Foreskin melanocyte (primary cell): ENCODE measurements at places on chromosomes 5 and 9.

DNA sequence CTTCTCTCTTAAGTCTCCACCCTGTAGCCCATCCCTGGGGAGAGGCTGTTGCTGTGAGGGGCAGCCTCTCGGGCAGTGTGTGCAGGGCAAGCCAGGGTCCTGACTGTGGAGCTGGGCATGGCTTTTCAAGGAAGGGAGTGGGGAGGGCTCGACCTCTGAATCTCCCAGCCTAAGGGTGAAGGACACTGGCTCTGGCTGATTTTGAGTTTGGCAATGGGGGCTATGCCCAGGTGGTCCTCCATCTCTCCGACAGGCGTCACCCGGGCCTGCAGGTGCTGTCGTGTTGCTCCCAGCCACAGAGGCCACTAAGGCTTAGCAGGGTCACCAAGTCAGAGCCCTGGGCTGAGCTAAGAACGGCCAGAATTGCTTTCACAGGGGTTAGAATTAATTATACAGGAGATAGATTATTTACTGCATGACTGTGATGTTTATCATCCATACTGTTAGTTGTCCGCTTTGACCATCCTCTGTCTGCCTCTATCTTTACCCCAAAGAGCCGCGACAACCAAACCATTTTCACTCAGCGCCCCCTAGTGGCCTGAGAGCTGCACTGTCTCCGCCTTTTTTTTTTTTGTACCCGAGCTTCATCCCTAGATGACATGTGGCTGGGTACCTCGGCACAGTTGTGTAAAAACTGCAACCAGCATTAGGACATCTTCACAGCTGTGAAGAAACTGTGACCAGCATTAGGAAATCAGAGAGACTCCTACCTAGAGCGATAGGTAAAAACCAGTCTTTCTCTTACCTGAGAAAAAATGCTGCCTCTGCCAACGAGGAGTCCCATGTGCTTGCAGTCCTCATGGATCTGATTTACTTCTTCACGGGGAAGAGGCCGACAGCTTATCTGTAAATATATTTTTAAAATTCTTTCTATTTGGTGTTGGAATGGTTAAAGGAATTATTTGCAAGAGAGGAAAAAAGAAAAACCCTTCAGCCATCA is 44.5 kb downstream of the AGXT2 start:
- peak; percentile 52 for DNase-seq

GRCh38 chr9:115289757-115290208 is 171.8 kb upstream of the TNC start:
- DNase-seq: no peak

DNA sequence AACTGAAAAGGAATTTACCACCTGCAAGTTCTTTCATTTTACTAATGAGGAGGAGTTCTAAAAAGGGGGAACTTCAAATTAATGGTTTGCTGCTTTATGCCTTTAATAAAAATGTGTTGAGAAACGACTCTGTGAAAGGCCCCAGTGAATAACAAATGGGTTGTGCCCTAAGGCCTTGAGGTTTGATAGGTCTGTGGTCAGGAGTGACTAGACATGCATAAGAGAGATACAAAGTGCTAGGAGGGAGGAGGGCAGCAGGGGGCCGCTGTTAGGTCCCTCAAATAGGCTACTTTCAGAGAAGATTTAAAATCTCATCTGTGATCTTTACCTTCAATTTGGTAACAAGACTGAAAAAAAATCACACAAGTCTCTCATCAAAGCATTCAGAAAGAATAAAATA is 58.3 kb downstream of the FAM81B start:
- DNase-seq: peak; percentile 29

DNA sequence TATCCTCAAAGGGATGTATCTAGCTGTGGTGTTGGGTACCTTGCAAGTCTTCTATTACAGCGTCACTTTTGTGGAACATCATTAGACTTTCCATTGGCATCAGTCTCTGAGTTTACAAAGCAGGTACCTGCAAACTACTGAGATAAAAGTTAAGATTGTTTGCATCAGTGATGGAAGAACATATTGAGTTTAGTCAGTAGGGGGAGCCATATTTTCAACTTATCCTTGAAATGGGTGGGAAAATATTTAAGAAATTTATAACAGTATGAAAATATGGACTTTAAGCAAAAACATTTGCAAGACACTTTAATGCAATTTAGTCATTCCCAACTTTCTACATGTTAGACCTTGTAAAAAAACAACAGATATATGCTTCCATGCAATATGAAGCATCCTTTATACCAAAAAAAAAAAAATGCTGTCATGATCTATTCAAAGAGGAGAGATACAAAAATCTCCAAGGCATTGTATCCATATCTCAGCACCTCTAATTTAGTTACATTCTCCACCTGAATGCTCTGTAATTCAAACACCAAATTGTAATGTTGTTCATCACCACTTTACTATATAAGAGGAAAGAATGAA is 98.6 kb upstream of the ADAMTS19 start:
- DNase-seq: no peak

DNA sequence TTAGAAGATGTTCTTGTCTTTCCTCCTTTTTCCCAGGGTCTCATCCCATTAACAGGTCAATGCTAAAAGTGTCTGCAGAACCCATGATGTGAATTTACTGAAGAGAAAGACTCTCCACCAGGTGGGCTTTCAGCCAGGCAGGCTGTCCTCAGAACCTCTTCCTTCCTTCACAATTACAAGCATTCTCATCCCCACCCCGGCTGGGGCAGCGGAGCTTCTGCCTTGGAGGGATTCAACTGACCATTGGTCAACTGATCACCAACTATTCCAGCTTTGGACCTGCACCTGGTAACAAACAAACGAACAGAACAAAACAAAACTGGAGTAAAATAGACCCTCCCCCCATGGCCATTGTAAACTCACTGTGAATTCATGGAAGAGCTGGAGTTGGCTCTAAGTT is 12.6 kb downstream of the IL9 start:
- DNase-seq: no peak

DNA sequence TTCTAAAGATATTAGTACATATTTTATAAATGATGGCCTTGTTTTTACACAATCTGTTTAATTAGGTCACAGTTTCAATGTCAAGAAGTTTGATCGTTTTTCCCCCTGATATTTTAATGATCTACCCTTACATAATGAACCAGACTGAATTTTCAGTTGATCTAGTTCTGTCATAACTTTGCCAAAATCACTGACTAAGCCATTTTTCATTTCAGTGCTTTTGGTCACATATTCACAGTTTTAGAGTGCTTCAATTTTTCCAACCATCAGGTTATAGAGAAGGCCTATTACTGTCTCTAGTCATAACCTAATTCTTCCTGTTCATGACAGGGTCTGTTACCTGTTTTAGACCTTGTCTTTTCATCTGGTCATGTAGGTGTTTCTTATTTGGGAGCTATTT is 577.9 kb upstream of the PTPRD start:
- DNase-seq: no peak

- peak; percentile 52 for DNase-seq
These were observed 488.0 kb downstream of the PRELID2 start for GRCh38 chr5:145347026-145347616.

DNA sequence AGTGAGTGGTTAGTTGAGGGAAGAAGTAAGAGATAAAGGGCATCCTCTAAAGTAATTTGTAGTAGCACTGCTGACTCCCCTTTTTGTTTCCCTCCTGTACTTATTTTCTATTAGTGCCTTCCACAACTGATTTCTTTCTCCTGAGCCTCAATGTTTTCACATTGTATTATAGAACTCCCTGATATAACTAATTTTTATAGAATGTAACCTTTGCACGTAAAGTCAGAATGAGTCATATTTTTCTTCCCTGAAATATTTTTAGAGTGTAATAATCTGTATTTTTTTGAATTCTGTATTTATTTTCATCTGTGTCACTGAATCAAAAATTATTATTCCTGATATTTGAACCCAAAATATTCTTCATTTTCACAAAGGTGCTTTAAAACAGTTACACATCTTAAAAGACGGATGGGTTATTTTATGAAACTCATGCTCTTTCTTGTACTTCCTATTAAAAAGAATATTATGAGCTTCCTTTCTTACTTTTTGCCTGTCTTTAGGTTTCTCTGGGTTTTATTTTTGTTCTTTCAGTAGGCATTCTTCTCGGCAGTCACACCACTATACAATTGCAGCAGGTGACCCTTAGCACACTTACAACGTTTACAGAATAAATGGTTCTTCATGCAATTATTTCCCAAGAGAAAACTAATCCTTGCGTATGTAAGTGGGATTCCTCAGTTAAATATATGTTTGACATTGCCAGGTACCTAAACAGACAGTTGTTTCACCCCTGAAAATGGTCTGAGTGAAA is 30.5 kb upstream of the DMRTA1 start:
- no peak for DNase-seq

DNA sequence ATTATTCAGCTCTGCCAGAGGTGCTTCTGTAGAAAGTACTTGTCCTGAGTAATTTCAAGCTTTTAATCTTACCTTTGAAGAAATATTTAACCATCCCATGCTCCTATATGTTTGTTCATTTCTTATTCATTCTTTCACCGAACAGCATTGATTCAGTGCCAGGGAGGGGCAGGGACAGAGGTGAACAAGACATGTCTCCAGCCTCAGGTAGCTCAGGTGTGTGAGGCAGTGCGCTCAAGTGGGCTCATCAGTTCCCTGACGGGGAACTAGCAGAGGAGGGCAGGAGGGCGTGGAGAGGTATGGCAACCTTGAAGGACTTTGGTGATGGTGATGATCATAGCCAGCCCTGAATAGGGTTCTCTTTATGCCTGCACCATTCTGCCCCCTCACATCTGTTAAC is 25.9 kb downstream of the ERGIC1 start:
- DNase-seq: no peak

DNA sequence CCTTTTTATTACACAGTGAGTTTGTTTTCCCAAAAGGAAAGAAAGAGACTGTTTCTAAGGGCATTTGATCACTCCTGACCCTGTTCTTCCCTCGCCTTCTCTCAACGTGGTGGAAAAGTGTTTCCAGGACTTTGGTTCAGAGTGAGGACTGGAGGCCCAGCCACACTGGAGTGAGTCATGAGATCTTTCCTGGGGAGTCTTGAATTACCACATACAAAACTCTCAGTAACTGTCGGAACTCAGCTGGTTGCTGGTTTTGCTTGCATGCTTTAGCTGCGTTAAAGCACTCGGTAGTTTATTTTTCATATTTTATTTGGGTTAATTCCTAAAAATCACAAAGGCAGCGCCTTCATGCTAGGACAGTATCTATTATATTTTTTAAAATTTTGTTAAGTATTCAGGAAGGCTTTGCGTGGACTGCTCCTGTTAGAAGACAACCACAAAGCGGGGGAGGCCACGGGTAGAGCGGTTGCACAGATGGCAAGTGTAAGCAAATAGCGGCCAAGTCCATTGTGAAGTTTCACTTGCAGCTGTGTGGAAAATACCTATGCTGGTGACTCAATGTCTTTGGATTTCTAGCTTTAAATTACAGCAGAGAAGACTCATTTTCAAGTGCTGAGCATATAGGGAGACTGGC is 77.7 kb downstream of the ARSB start:
- no peak for DNase-seq

- DNase-seq: no peak
These were observed 166.8 kb downstream of the COL23A1 start for GRCh38 chr5:178423431-178423830.

GRCh38 chr5:170161069-170161468 is 55.4 kb downstream of the FOXI1 start:
- DNase-seq: no peak

- no peak for DNase-seq
These were observed 15.8 kb downstream of the DNAJA1 start for GRCh38 chr9:33040792-33041431.

DNA sequence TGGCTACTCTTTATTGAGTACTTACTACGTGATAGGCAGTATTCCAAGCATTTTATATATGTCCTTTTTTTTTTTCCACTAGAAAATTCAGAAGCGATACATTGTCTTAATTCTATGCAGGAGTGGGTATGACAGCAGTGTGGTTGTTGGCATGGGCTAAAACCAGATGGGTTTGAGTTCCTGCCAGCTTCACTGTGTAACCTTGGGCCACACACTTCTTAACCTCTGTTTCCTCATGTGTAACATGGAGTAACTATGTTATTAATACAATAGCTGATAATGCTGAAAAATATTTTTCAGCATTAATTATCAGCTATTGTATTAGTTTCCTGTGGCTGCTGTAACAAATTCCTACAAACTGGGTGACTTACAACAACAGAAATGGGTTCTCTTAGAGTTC is 12.0 kb downstream of the SNX18 start:
- DNase-seq: no peak

GRCh38 chr5:138626333-138626944 is 51.2 kb upstream of the HSPA9 start:
- no peak for DNase-seq
